ENCODE measurements at places on chromosomes 7 and 10. TPM values are rescaled to one million over a fixed set of nuclear protein-coding genes. Genes with fewer than 3 reads are reported as not detected.

SCART1 gene
- total RNA-seq, result 0.31 TPM

BHLHA15 gene
- total RNA-seq, result 0.52 TPM

ZNF716 gene
- not detected for total RNA-seq

THSD7A gene
- total RNA-seq, result 3.3 TPM

SPDYE9 gene
- not detected for total RNA-seq

HOXA11 gene
- total RNA-seq, result 0.74 TPM

VSTM2A gene
- not detected for total RNA-seq

LIPF gene
- total RNA-seq, result not detected
